NCI-H526 treated with DMSO at 0.1 percent for 48 hours (cell line): ENCODE measurements at places on chromosomes 4 and X.

- DNase-seq, result no peak
Measured at GRCh38 chrX:56503941-56504673, 59.3 kb upstream of the UBQLN2 start.

GRCh38 chr4:26171501-26171900 lies 149.3 kb upstream of the RBPJ start:
- no peak for DNase-seq

GRCh38 chrX:23993012-23993633 lies 33.9 kb downstream of the KLHL15 start:
- no peak for DNase-seq

DNA sequence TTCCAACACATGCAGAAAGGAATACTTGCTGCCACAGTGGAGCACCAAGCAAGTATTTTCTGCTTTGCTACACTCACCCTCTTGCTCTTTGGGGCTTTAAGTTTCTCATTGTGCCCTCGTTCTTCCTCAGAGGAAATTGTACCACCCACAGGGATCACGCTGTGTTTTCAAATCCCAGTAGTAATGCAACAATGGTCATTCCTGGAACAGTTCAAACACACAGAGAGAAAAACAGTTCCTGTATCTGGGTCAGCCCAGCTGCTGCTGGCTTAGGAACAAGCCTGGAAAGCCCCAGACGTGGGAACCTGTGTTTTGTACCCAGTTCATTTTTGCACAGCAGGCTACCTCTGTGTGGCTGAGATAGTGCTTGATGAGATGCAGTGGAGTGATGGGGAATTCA lies 907.8 kb downstream of the STPG2 start:
- no peak for DNase-seq

GRCh38 chrX:56729152-56729850 lies at the start of gene NBDY:
Gene NBDY (plus strand): TSS chrX:56729243. CDS start chrX:56729354, 111 bp downstream.
- DNase-seq, result peak; percentile 66

GRCh38 chr4:171639540-171639939 lies 173.7 kb upstream of the GALNTL6 start:
- no peak for DNase-seq

GRCh38 chr4:148757171-148757570 lies 315.0 kb upstream of the NR3C2 start:
- no peak for DNase-seq

DNA sequence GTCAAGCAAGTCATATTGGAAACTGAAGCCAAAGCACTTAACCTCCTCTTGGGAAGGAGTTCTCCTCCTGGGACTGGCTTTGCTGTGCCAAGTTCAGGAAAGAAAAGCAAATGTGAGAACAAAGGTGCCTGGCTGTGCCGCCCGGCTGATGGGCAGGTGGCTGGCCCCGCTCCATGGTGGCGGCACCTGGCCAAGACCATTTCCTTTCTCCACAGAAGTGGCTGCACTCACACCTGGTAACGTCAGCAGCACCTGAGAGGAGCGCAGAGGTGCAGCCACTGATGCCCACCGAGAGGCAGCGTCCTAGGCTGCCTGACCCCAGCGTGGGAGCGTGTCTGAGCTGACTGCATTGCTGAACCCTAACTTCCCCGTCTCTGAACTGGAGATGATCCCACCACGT lies 54.3 kb downstream of the DCTD start:
- DNase-seq, result no peak

- no peak for DNase-seq
Measured at GRCh38 chr4:157754410-157754809, 418.4 kb downstream of the GASK1B start.

- no peak for DNase-seq
Measured at GRCh38 chr4:94959307-94959706, 201.6 kb downstream of the BMPR1B start.

DNA sequence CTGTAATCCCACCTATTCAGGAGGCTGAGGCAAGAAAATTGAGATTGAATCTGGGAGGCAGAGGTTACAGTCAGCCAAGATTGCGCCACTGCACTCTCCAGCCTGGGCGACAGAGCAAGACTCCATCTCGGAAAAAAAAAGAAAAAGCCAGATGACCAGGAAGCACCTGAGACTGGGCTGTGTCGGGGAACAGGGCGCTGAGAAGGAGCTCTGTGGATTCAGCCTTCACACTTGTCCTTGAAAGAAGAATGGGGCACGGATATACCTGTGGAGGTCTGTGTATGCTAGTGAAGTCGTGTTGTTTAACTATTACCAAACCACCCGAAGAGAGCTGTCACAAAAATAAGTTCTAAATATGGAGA lies 39.3 kb upstream of the TADA2B start:
- no peak for DNase-seq

DNA sequence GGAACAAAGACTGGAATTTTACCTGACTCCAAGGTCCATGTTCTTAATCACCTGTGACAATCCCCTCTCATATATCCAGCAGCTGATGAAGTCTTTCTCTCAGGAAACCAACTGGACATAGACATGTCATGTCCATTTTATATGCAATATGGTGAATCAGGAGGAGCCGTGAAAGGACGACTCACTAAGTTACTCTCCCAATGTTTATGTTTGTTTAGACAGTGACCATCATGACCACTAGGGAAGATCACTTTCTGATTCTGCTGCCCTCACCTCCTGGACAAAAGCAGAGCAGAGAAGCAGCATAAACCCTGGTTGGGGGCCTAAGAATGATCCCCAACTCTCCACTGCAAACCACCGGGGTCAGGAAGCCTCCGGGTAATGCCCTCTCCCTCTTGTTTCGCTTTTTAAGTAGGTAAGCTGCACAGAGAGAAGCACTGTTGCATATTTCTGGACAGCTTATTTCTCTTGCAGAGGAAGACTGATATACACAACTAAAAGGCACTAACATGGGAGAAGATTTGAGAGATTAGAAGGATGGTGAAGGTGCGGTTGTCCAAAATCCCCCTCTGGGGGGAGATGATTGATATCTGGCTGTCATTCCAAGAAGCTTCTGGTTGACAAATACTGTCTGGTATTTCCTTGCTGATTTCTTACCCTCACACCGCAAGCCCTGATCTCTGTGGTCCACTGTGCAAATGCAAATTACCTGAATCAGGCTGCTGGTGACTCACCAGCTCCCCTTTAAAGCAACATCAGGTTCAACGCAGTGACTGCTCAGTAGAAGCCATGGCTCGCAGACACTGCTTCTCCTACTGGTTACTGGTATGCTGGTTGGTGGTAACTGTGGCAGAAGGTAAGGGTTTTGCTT lies at the start of gene ODAPH:
TSS of gene ODAPH (plus strand) at position 773 of the 871 bp plus-strand sequence. CDS start at position 790, 17 bp downstream.
- DNase-seq, result no peak
